ENCODE measurements at places on chromosomes 6 and 20.

- no peak for DNase-seq
These were observed 350.7 kb upstream of the SASH1 start for GRCh38 chr6:147991961-147992360.

DNA sequence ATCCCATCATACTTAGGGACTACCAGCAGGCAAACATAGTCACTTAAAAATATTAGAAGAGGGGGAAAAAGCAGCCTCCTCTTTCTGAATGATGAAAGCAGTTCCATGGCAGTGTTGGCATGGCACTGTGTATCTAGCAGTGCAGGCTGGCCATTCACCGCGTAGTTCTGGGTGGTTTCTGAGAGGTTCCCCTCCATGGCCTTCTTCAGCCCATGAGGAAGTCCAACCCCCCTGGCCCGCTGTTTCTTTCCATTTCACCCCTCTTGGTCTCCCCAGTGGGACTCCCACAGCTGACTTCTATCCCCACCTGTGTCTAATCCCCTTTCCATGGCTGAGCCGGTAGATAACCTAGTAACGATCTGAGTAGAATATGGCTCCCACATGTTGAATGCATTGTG, 17.0 kb downstream of the PPARD start:
- DNase-seq, result no peak

GRCh38 chr20:32495217-32495565, 89.9 kb downstream of the NOL4L start:
- peak; percentile 61 for DNase-seq

- DNase-seq, result no peak
These were observed 10.6 kb upstream of the SUPT3H start for GRCh38 chr6:45388328-45388727.

- no peak for DNase-seq
These were observed 8.8 kb downstream of the ASF1A start for GRCh38 chr6:118902726-118903125.

Data from endodermal cell (in vitro differentiated cells).